ENCODE measurements at places on chromosomes 6 and 20. TPM values are rescaled to one million over a fixed set of nuclear protein-coding genes. Genes with fewer than 3 reads are reported as not detected.

SNRPB2 gene
- total RNA-seq, result 76.5 TPM

EBF4 gene
- total RNA-seq, result 0.19 TPM

FAM120B gene
- total RNA-seq, result 15.4 TPM

IPCEF1 gene
- total RNA-seq, result 0.96 TPM

BHLHE23 gene
- not detected for total RNA-seq

Measured in vein endothelial cell (primary cell).